ENCODE measurements at places on chromosomes 5 and 9.

DNA sequence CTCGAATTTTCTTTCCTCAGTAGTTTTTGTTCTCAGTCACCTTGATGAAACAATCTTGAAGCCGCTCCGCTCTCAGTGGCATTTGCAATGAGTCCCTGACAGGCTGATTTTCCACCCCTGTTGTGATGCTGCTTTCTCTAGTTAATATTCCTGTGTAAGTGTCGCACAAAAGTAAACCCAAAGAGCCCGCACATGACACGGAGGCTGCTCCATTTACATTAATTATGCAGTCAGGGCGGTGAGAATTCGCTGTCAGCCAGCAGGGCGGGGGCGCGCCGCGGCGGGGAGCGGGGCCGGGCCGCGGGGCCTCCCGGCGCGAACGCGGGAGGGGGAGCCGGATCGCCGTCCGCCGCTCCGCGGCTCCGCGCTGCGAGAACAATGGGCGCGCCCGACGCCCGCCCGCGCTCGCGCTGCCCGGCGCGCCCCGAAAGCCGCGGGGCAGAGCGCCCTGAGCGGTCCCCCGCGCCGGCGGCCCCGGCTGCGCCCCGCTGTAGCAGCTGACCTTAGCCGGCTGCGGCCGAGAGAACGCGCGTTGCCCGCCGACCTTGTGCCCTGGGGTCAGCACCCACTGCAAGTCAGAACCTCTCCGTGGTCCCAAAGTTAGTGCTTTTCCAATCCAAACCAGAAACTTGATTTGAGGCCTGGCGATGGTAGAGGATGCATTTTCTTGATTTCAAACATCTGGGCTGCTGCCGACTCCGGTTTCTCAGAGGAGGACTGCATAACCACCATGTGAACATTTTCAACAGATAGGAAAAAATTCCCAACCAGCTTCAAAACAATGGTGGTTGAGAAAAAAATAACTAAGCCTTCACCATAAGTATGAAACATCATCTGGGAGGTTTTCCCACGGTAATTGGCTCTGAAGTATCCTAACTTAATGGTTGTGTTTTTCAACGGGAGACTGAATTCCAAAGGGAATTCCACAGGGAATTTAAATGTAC, 142.6 kb downstream of the PBX3 start:
- peak; percentile 81 for DNase-seq

DNA sequence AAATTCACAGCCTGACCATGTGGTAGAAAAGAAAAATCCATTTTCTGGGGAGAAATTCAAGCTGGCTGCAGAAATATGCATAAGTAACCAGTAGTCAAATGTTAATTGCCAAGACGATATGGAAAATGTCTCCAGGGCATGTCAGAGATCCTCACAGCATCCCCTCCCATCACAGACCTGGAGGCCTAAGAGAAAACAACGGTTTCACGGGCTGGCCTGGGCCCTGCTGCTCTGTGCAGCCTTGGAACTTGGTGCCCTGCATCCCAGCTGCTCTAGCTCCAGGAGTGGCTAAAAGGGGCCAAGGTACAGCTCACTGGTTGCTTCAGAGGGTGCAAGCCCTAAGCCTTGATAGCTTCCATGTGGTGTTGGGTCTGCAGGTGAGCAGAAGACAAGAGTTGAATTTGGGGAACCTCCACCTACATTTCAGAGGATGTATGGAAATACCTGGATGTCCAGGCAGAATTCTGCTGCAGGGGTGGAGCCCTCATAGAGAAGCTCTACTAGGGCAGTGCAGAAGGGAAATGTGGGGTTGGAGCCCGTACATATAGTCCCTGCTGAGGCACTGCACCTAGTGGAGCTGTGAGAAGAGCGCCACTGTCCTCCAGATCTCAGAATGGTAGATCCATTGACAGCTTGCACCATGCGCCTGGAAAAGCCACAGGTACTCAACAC, 49.7 kb downstream of the PTBP3 start:
- DNase-seq: no peak

GRCh38 chr9:35074141-35074540, 1.7 kb upstream of the VCP start:
- no peak for DNase-seq

- DNase-seq: no peak
Observed at GRCh38 chr9:131358556-131358955, 35.3 kb upstream of the PRRC2B start.

- no peak for DNase-seq
Observed at GRCh38 chr9:8864545-8864896, 1064.9 kb upstream of the DMAC1 start.

GRCh38 chr9:84567805-84568204, 101.7 kb upstream of the NTRK2 start:
- no peak for DNase-seq

DNA sequence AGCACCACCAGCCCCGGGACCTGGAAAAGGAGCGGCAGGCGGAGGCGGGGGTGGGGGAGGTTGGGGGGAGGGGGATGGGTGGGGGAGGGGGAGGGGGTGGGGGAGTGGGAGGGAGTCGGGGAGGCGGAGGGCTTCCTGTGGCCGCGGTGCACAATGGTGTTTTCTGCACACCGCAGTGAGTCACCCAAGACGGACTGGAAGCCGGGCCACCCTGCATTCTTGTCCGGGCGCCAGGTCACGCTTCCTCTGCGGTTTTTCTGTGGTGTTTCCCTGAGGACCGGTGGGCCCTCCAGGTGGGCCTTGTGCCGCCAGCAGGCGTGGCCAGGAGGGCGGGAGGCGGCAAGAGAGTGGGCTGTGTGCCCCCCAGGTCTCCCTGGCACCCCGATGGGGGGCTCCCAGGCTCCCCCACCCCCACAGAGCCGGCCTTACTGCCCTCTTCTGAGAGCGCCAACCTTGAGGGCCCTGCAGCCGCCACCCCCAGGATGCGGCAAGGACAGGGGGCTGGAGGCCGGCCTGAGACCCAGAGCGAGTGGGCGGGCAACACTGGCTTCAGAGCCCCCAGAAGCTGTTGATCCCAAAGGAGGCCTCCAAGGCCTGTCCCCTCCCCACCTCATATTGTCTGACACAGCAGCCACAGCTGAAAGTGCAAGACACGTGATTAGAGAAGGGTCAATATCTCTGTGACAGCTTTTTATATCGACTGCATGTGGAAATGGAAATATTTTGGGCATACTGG, 11.1 kb downstream of the EXD3 start:
- DNase-seq: no peak

GRCh38 chr9:110220809-110221208, 12.8 kb upstream of the C9orf152 start:
- DNase-seq: no peak

DNA sequence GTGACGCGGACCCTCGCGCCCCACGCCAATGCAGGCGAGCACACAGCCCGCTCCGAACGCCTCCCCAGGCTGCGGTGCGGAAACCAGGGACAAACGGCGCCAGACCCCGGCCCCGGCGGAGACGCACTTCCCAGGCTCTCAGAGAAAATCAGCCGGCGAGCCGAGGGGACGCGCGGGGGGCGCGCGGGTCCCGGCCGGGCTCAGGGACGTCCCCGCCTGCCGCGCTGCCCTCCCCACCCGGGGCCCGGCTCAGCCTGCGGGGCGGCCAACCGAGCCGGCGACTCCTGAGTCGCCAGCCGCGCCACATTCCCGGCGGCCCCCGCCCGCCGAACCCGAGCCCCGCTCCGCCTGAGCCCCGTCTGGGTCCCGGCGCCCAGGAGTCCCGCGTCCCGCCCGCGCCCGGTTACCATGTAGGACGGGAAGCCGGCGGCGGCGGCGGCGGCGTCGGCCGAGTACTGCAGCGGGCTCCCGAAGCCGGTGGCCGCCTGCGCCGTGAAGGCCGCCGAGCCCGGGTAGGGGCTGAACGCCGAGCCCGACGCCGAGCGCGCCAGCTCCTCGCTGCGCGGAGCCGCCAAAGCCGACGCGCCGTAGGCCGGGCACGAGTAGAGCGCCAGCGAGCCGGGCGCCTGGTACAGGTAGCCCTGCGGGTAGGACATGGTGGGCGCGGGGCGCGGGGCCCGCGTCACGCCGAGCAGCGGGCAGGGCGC, 566 bp downstream of the IRX2 start:
- no peak for DNase-seq

GRCh38 chr9:126666155-126666803, 52.6 kb downstream of the LMX1B start:
- no peak for DNase-seq

- no peak for DNase-seq
Observed at GRCh38 chr5:62299600-62299999, 6.4 kb upstream of the KIF2A start.
